CD4-positive, alpha-beta T cell treated with Interleukin-15 for 1 hour (primary cell): ENCODE measurements at places on chromosomes 1 and 21.
A peak's percentile ranks its signal among the peaks of the same experiment; 100 is the strongest.

DNA sequence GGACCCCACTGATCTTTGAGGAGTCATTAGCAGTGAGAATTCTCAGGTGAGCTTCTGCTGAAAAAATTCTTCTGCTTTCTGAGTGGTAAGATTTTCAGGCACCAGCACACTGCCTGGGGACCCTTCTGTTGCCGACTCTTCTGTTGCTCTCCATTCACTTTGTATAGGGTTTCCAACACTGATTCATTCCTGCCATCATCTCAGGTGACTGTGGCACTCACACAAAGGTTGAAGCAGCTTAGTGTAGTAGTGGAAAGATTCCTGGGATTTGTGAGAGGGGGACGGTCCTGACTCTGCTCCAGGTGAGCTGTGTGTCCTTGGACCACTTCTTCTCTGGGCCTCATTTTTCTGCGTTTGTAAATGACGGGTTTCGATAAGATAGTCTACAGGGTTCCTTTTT lies 9.4 kb downstream of the UTP11 start:
- DNase-seq = no peak

DNA sequence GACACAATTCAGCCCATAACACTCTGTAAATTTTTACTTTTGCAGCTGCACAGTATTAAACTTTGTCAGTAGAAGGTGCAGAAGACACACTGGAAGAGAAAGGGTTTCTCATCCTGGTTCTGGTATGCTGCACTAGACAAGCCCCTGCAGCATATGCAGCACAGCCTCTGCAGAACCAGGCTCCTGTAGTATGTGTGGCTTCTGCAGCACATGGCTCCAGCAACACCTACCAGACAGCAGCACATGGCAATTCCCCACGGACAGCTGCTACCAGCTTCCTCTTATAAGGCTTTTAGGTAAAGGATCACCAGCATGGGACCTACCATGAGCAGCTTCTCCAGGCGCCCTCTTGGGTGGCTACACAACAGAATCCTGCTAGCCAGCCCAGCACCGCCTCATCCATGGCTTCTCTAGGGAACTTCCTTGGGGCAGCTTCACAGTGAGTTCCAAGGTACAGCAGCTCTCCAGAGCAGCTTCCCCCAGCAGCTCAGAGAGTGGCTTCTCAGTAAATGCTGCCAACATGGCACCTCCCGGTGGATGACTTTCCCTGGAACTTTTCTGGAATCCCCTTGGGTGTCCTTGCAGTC lies 534.4 kb upstream of the CXADR start:
- no peak for DNase-seq

DNA sequence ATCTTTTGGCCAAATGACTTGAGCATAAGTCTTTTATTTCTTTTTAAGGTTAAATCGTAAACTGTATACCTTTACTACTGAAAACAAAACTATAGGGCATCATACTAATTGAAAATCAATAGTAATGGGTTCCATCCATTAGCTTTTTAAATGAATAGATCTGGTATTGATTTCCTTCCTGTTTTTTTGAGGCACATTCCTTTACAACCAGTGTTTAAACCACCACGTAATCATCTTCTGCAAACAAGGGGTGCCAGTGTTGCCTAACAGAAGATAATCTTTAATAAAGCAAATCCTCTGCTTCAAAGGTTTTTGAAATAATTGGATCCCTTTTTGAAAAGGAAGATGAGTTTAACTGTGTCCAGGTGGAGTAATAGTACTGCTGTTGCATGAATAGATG lies 48.7 kb upstream of the ANGPTL1 start:
- DNase-seq = no peak

DNA sequence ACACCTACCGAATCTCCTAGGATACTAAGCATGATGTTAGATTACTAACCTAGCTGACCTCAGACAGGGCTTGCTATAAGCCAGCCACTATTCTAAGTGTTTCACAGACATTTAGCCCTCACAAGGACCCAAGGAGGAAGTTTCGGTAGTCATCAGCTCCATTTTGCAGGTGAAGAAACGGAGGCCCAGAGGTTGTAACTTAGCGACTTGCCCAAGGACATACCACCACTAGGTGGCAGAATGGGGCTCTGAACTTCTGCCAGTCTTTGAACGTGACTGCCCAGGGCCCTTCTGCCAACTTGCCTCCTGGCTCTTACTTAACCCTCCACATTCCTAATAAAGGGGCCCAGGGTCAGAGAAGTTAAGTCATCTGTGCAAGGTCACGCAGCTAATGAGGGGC lies 283.5 kb downstream of the C1orf94 start:
- DNase-seq = no peak

- no peak for DNase-seq
Measured at GRCh38 chr1:99820546-99820945, 29.6 kb upstream of the AGL start.

DNA sequence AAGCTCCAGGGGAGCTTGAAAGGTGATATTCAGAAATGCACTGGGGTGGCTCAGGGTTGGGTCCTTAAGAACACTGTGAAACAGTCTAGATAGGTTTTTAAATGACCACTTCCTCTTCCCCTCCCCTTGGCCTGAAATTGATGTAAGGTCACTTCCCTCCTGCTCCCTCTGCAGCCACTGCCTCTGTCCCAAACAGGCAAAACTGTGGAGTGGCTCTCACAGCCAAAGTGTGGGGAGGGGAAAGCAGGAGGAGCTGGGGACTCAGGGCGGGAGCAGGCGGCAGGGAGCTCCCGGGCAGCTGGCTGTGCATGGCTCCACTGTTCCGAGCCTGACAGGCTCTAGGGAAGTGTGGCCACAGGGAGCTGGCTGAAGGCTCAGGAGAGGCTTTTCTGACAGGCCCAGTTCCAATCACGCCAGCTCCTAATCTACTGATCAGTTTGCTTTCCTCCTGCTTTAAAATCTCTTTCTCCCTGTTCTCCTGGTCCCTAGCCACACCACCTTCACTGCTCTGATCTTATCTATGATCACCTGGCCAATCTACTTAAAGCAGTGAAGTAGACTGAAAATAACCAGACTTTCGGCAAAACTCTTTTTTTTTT lies 5.1 kb upstream of the CSRP1 start:
- no peak for DNase-seq

GRCh38 chr1:93694819-93695218 lies 13.2 kb upstream of the BCAR3 start:
- no peak for DNase-seq

GRCh38 chr1:198681831-198682759 lies 43.3 kb downstream of the PTPRC start:
- peak; percentile 95 for DNase-seq

DNA sequence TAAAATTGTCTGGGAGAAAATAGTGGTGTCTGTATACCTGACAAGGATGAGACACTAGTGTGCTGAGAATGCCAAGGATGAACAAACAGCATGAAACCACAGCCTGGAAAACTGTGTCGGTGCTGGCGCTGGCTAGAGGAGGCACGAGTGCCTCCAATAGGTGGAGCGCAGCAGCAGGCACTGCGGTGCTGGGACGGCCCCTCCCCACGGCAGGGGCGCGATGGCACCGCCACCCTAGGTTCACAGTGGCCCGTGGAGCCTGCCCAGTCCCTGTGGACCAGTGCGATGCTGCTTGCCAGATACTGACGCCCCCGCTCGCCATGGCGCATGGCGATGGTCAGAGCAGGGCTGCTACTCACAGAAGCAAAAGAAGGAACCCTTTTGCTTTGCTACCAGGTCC lies 6.8 kb downstream of the CFAP410 start:
- DNase-seq = no peak

DNA sequence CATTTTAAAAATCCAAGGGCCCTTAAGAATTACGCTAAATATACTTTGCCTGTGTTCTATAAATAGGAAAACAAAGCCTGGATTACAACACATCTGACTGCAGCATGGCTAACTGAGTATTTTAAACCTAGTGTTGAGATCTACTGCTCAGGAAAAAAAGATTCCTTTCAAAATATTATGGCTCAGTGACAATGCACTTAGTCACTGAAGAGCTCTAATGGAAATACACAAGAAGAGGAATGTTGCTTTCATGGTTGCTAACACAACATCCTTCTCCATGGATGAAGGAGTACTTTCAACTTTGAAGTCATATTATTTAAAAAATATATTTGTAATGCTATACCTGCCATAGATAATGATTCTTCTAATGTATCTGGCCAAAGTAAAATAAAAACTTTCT lies 248.3 kb upstream of the NEGR1 start:
- no peak for DNase-seq

- no peak for DNase-seq
Measured at GRCh38 chr1:229230140-229230892, 40.6 kb upstream of the RAB4A start.

- DNase-seq = no peak
Measured at GRCh38 chr1:22921452-22922126, 51.1 kb downstream of the LACTBL1 start.

DNA sequence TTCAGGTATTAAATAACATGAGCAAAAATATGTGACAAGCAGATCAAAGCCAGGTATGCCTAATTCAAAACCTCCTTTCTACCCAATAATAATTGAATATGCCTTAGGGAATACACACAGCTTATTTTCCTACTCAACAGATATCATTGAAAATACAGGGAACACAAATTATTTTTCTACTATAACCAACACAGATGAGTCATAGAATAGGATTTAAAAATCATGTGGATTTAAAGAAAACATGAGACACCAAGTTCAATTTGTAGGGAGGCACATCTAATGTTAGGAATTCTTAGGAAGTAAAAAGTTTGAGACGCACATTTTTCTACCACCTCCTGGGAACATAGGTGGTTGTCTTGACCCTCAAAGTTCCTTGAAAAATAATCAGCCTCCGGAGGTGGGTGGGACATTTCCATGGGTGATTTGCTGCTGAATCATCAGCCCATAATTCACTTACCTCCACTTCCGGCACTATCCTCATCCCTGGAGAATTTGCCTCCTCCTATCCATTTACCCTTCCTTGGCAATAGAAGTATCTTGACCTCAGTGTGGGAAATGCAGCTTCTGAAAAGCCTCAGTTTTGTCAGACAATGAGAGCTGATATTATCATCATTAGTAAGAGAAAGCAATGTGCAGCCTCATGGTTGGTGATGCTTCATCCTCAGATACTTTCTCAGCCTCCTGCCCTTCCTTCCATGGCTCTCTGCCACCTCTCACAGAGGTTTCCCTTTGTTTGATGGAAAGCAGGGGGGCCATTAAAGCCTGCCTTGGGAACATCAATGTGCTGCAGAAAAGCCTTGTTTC lies 33.5 kb upstream of the RGS4 start:
- no peak for DNase-seq

DNA sequence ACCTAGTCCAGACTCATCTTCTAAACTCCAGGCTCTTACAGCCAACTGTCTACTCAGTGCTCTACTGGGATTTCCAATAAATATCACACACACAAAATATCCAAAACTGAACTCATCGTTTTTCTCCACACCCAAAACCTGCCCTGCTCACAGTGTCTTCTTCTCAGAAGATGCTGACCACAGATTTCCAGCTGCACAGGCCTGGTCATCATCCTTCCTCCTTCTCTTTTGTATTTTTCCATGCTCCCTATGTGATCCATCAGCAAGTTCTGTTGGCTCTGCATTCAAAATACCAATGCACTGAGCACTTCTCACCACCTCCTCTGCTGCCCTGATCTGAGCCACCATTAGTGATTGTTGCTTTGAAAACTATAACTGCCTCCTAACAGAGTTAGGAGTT lies 159.5 kb upstream of the KAZN start:
- DNase-seq = no peak

- DNase-seq = no peak
Measured at GRCh38 chr1:29456685-29457435, 220.5 kb downstream of the PTPRU start.

GRCh38 chr1:107900090-107900945 lies 64.7 kb downstream of the VAV3 start:
- DNase-seq = no peak

DNA sequence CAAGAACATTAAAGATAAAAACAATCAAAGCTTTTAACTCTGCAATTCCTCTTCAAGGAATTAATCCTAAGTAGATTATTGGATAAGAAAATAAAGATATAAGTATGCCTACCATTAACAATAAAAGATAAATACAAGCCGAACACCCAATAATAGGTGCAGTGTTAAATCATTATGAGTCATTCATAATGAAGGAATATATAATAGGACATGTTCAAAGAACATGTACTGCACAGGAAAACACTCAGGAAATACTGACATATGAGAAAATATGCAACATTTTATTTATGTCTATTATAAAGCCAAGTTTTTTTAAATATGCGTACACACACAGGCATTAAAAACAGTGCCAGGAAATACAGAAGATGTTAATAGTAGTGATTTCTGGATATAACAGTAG lies 11.1 kb upstream of the EXO1 start:
- DNase-seq = no peak

GRCh38 chr1:228007801-228008341 lies 1.1 kb downstream of the WNT3A start:
- DNase-seq = no peak

DNA sequence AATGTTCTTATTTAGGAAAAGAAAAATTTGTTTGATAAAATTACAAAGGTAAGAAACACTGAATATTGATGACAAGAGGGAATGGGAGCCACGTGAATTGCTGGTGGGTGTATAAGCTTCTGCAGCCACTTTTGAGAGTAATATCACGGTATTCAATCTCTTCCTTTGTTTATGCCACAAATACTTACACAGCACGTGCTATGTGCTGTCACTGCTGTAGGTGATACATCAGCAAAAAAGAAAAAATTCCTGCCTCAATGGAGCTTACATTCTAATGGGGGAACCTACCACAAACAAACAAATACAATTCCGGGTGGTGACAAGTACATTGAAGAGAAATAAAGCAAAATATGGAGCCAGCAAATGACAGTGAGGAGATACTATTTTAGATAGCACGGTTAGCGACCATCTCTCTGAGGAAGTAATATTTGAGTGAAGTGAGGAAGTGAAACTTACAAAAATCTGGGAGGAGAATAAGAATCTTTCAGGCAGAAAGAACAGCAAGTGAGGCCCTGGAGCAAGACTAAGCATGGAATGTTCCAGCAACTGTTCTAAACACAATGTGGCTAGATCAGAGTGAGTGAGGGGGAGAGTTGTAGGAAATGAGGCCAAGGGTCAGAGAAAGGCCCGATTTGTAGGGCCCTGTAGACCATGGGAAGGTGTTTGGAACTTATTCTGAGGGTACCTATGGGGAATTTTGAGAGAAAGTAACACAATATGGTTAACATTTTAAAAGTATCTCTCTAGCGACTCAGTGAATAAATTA lies 2.6 kb upstream of the FCRLB start:
- no peak for DNase-seq

GRCh38 chr1:17084787-17085186 lies 31.0 kb upstream of the SDHB start:
- DNase-seq = no peak

GRCh38 chr1:169048043-169048442 lies 58.4 kb upstream of the ATP1B1 start:
- no peak for DNase-seq
